ENCODE measurements at places on chromosomes 7 and 10.
A peak's percentile ranks its signal among the peaks of the same experiment; 100 is the strongest.

DNA sequence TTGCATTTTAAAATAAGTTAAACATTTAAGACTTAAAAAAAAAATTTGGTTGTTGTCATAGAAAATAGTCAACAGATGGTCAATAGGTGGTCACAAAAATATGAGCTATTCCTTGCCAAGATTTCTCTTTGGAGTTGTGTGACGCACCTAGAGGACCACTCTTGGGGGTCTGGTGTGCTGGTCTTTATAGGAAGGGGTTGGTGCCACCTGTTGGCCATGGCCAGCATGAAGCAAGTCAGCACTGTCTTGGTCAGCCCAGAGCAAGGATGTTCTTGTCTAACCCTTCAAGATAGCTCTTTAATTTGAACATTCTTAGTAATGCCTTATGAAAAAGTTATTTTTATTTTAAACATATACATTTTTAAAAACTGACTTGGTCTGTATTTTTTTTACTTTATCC is 267.9 kb upstream of the CNTNAP2 start:
- DNase-seq: peak; percentile 27

DNA sequence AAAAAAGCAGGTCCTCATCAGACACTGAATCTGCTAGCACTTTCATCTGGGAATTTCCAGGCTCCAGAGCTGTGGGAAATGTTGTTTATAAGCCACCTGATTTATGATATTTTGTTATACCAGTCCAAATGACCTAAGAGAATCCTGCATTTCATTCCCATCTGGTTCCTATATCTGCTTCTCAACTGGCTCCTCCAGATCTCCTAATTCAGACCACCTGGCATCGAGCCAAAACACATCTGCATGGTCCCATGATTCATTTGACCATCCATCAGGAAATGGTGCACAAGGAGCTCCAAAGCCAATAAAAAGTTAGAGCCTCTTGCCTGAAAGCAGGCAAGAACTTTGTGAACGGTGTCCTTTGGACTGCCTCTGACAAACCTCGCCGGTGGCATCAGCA is 108.9 kb downstream of the IPMK start:
- DNase-seq: no peak

GRCh38 chr7:88116235-88116795 is 103.5 kb downstream of the SRI start:
- no peak for DNase-seq

DNA sequence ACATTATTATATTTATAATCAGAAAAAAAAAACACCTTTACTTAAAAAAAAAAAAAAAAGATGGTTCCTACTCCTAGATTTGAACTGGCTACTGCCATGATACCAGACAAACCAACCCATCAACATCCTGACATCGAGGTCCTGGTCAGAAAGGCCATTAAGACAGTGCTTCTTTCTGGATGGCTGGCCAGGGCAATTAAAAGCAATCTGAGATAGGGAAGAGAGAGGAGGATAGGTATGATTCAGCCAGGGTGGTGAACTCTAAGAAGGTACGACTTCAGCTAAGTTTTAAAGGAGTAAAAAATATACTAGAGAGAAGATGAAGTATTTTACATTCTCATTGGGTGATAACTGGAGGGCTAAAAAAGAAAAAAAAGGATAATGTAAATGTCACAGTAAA is 139.0 kb downstream of the DOCK4 start:
- DNase-seq: no peak

DNA sequence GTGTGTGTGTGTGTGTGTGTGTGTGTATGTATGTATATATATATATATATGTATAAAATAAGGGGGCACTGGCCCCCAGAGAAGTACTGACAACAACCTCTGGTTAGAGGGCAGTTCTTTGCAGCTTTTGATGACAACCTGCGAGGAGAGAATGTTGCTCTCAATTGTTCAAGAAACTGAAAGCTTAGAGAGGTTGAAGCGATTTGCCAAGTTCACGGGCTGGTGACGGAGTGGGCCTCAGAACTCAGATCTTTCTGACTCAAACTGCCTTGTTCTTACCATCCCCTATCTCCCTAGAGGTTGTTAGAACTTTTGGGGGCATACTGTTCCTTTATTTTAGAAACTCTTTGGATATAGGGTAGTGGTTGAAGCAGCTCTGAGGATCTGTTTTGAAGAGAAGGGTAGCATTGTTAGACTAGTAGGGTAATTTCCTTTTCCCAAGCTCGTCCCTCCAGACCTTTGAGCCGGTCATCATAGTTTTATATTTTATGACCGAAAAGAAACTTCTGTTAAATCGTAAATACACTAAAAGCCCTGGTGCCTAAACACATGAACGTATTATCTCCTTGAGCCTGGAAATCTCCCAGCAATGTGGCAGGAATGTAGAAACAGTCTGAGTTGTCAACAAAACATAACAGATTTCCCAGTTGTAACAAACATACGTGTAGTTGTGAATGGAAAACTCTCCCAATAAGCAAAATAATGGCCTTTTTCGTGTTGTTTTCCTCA is 541.7 kb upstream of the GALNT17 start:
- no peak for DNase-seq

GRCh38 chr7:149826344-149827088 is 11.7 kb upstream of the ZNF862 start:
- DNase-seq: no peak

- DNase-seq: no peak
Observed at GRCh38 chr7:100433276-100433591, 3.1 kb downstream of the PPP1R35 start.

DNA sequence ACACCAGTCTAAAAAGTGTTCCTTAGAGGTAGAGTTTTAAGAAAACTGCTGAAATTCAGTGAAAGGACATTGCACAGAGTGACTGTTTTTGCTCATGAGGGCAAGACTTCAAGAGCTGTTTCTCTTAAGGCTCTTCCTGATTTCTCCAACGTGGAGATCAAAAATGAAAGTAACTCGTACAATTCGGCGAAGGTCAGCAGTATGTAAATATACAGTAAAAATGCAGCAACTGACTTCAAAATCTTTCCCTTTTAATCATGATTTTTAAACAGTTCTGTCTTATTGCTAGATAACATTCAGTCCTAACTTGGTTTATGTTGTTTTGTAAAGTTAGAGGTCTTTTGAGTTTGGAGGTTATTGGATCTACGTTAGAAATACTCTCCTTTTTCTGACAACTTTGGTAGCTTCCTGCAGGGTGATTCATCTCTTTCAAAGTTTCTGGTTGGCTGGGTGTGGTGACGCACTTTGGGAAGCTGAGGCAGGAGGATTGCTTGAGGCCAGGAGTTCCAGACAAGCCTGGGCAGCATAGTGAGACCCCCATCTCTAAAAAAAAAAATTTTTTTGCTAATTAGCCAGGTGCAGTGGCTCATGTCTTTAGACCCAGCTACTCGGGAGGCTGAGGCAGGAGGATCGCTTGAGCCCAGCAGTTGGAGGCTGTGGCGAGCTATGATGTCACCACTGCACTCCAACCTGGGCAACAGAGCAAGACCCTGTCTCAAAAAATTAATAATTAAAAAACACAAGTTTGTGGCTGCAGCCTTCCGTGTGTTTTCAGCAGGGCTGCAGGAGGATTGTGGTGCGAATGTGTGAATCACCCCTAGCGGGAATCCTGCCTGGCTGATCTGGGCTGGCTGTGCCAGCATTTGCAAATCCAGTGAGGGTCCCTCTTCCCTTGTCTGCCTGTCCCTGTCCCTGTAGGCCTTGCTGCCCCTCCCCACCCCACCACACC is 29.2 kb upstream of the AP5Z1 start:
- peak; percentile 62 for DNase-seq

GRCh38 chr10:81817596-81818170 is 57.3 kb upstream of the NRG3 start:
- DNase-seq: no peak

- DNase-seq: no peak
Observed at GRCh38 chr7:132901241-132901640, 180.6 kb downstream of the CHCHD3 start.

- no peak for DNase-seq
Observed at GRCh38 chr7:159125104-159125954, 19.3 kb downstream of the VIPR2 start.

GRCh38 chr7:155233311-155234157 is 64.1 kb upstream of the INSIG1 start:
- DNase-seq: no peak

DNA sequence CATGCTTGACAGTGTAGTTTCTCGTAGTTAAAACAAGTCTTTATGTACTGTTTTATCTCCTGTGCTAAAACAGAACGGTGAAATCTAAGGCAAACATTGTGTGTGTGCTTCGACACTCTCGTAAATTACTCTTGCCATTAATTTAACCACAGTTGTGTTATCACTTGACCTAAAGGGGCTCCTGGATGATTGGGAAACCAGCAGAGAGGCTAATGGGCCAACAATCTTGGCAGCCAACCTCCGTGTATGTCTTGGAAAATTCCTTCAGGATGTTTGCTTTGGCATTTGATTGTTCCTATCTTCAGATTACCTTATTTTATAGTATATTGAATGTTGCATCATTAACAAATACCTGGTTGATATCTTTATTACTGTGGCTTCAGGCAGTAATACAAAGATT is 409.5 kb downstream of the SDK1 start:
- DNase-seq: peak; percentile 27

- DNase-seq: peak; percentile 20
Observed at GRCh38 chr10:89588671-89589070, 53.3 kb upstream of the SLC16A12 start.

GRCh38 chr7:340200-340937 is 50.4 kb downstream of the FOXL3 start:
- DNase-seq: no peak

DNA sequence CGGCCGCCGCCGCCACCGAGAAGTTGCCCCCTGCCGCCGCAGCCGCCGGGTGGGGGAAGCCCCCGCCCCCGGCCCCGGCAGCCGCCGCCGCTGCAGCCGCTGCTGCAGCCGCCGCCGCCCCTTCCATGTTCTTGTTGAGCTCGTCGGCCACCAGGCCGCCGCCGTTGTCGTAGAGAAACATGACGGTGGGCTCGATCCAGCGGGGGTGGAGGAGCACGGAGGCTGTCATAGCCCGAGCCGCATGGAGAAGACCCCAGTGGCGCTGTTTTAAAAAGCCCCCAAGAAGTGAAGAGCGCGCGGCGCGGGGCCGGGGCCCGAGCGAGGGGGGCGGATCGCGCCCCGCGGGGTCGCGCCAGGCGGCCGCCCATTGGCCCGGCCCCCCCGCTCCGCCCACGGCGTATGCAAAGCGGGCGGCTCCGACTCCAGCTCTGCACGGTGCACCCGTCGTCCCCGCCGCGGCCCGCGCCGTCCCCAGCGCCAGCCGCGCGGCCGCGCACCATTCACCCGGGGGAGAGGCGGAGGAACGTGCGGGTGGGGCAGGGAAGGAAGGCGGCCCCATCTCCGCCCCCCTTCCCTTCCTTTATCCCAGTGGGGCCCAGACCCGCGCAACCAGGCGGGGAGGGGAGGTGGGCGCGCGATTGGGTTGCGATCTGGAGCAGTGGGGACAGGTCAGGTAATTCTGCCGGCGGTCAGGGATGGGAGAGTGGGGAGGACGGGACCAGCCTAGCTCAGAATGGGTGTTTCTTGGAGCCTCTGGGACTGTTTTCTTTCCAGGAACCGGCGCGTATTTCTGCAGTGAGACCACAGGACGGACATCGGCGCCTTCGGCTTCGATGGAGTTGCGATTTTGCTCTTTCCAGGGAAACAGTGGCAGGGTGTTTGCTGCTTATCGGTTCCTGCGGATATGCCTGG is at the start of gene HOXA13:
Gene HOXA13 (minus strand): TSS at position 243 of the 912 bp plus-strand sequence. CDS start 14 bp downstream, at position 229.
- no peak for DNase-seq

- DNase-seq: peak; percentile 80
Observed at GRCh38 chr7:135291809-135292253, 58.2 kb downstream of the STRA8 start.

DNA sequence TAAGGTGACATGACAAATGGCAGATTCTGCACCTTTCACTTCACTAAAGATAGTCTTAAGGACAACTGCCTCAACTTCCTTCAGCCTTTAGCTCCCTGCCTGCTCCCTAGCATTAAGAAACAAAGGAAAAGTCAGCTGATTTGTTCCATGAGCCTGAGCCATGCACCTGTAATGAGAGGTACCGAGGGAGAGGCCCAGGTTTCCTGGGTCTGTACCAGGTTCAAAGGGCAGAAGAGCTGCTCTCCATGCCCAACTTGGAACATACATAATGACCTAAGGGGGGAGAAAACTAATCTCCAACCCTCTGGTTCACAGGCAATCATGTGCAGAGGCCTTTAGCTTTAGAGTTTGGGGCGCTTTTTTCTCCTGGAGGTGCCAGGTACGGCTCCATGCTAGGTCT is 111.2 kb downstream of the JAZF1 start:
- DNase-seq: no peak

- DNase-seq: no peak
Observed at GRCh38 chr10:132301371-132302330, 6.1 kb downstream of the STK32C start.

- DNase-seq: no peak
Observed at GRCh38 chr10:80582286-80582960, 44.7 kb downstream of the SH2D4B start.

- peak; percentile 85 for DNase-seq
Observed at GRCh38 chr7:40986351-40986873, 716.5 kb downstream of the INHBA start.

- no peak for DNase-seq
Observed at GRCh38 chr7:75900617-75901315, 14.2 kb upstream of the POR start.

- DNase-seq: no peak
Observed at GRCh38 chr10:95456516-95456915, 104.7 kb downstream of the SORBS1 start.

GRCh38 chr7:88318196-88318595 is 11.5 kb upstream of the STEAP4 start:
- no peak for DNase-seq

DNA sequence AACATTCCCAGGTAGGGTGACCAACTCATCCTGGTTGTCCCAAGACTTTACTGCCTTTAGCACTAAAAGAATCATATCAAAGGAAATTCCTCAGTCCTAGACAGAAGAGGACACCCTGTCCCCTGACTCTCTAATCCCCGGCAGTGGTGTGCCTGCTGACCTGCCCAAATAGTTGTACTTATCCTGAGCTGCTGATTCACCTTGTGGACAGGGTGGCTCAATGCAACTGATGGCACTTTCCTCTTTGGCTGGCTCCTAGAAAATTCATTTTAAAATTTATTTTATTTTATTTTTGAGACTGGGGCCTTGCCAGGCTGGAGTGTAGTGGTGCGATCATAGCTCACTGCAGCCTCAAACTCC is 111.7 kb downstream of the JCAD start:
- peak; percentile 81 for DNase-seq

DNA sequence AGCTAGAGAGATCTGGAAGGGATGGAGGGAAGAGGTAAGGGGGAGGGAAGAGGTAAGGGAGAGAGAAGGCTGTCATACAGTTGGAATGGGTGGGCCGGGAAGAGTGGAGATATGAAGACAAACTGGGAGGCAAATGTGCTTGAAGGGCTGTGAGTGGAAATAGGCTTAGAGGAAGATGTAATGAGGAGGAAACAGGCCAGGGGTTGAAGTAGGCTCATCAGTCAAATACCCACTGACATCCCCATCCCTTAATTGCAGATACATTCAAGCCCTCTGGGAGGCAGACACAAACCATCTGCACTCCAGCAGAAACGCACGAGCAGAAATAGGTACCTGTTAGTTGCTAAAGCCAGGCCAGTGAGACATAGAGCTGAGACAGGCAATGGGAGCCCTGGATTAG is 2.1 kb downstream of the SYNPO2L start:
- peak; percentile 18 for DNase-seq

- peak; percentile 34 for DNase-seq
Observed at GRCh38 chr7:157268540-157268939, 68.3 kb upstream of the DNAJB6 start.
